ENCODE measurements at places on chromosomes 1 and 21.

DNA sequence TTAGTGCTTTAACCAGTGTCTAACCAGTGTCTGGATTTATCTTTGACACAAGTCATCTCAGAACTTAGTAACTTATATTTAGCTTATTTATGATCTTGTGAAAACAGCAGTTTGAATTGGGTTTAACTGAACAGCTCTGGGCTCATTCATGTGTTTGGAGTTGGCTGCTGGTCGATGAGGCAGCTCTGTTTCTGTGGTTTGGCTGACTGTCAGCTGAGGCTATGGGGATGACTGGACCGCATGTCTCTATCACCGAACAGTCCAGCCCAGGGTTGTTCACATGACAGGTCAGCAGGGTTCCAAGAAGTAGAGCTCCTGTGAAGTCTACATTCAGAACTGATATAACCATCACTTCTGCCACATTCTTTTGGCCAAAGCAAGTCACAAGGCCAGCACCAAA, 29.1 kb upstream of the C21orf91 start:
- no peak for DNase-seq

- DNase-seq = no peak
These were observed 157.1 kb upstream of the SYT6 start for GRCh38 chr1:114310695-114311271.

- no peak for DNase-seq
These were observed 5.2 kb downstream of the FNDC10 start for GRCh38 chr1:1594602-1595260.

- no peak for DNase-seq
These were observed 20.7 kb downstream of the NGF start for GRCh38 chr1:115317101-115318012.

- DNase-seq = no peak
These were observed 10.1 kb upstream of the BMP8A start for GRCh38 chr1:39481289-39481688.

- DNase-seq = no peak
These were observed 13.3 kb downstream of the SLC6A17 start for GRCh38 chr1:110163591-110163990.

DNA sequence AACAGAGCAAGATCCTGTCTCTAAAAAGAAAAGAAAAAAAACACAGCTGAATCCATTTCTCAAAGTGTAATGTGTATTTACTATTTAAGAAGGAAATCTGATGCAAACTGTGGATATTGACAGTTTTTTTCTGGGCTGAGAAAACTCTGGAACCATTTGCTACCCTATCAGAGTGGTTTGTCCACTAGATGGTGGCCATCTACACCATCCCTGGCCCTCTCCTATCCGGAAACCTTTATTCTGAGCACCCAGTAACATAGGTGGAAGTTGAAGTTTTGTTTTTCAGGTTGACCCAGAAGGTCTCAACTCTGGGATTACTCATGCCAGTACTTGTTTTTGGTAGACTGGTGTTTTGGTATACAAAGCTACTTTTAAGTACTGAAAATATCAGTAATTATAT, 20.2 kb downstream of the ECHDC2 start:
- no peak for DNase-seq

- no peak for DNase-seq
These were observed 4.3 kb upstream of the MTFR1L start for GRCh38 chr1:25815208-25816111.

DNA sequence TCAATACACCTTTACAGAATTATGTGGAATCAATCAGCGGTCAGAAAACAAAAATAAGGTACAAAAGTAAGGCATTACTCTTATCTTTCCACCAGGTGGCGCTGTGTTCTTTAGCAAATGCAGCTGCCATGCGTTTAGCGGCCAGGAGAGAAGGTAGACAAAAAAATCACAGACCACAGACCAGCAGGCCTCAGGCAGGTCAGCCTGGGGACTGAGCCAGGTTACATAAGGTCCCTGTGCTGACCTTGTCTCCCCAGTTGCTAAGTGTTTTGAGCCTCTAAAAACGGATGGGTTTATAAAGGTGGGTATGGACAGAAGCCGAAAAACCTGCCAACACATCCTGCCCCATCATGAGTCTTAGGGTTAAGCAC, 2.8 kb downstream of the RGS16 start:
- DNase-seq = no peak

GRCh38 chr1:165174491-165174890, 182.0 kb downstream of the LMX1A start:
- no peak for DNase-seq
